ENCODE measurements at places on chromosomes 13 and 19.

DNA sequence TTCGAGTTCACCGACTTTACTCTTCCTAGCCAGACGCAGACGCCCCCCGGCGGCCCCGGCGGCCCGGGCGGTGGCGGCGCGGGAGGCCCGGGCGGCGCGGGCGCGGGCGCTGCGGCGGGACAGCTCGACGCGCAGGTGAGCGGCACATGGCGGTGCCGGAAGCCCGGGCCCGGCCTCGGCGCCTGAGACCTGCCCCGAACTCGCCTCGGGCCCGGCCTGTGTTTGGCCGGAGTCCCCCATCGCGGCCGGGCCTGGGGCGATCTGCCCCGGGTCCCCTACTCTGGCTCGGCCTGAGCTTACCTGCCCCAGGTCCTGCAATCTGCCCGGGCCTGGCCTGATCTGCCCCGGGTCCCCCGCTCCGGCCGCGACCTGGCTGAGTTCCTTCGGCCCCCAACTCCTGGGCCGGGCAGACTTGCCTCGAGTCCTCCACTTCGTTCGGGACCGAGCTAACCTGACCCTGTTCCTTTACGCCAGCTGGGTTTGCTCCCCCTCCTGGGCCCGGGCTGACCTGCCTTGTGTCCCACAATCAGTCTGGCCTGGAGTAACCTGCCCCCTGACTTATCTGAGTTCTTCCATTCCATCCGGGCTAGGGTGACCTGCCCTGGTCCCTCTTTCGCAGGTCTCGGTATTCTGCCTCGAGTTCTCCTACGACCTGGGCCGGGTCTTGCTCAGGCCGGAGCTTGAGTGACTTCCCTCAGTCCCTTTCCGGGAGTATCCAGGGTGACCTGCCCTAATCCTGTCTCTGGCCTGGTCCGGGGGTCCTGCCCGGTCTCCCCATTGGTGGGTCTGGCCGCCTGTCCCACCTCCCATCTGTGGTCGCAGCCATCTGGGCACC lies 764 bp downstream of the UPF1 start:
- DNase-seq: no peak

DNA sequence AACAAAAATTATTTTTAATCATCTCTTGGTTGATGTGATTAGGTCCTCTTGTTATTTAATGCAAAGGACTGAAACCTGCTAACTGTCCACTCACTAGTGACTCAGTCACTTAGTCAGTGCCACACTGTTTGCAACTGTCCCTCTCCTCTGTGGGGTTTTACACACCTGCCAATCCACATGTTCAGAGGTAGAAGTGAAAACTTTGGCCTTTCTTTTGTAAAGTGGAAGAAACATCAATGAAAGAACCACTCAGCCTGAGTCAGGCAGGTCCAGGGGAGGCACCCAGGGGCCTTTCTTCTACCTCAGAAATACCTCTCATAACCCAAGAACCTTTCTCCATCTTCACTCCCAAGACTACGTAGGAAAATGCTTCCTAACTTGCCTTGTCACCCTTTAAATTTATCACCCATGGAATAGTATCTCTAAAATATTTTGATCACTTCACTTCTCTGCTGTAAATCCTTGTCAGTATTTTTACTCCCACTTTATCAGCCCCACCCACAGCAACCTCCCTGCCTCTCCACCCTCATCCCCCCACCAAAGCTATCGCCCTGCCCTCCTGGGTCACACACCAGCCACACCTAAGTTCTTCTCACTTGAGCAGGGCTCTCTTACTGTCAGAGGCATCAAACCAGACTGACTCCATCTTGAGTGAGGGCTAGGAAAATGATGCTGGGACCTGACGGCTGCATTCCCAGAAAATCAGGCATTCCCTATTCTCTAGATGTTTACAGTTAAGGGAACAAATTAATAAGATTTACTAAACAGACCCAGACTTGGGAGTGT lies 29.6 kb upstream of the EEF1AKMT1 start:
- DNase-seq: no peak

GRCh38 chr13:34546344-34547250 lies 395.5 kb upstream of the NBEA start:
- no peak for DNase-seq

- DNase-seq: no peak
These were observed 81.9 kb downstream of the FLT1 start for GRCh38 chr13:28412981-28413380.

GRCh38 chr19:8481616-8482015 lies 20.8 kb downstream of the PRAM1 start:
- no peak for DNase-seq

DNA sequence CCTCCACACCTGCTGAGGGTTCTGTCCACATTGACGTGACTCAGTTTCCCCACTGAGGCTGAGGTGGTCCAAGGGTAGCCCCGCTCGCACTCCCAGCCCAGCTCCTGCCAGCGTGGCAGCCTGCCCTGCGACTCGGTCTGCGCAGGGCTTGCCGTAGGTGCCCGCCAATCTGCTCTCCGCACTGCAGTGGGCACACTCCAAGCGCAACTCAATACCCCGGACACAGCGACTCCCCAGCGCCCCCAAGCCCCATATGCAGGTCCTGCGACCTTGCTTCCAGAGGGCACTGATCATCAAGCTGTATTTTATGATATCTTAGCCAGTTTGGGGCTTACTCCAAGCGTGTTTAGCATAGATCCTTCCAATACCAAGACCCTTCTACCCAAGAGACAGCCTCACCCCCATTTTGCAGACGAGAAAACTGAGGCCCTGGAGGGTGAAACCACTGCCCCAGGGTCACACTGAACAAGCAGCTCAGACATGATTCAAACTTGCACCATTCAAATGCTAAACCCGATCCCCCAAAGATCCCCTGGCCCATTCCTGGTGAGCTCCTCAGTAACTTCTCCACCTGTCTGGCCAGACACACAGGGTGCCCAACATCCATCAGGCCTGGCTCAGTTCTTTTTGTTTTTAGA lies 13.5 kb downstream of the PTPRS start:
- no peak for DNase-seq

- no peak for DNase-seq
These were observed 24.3 kb downstream of the PEPD start for GRCh38 chr19:33497131-33497777.

DNA sequence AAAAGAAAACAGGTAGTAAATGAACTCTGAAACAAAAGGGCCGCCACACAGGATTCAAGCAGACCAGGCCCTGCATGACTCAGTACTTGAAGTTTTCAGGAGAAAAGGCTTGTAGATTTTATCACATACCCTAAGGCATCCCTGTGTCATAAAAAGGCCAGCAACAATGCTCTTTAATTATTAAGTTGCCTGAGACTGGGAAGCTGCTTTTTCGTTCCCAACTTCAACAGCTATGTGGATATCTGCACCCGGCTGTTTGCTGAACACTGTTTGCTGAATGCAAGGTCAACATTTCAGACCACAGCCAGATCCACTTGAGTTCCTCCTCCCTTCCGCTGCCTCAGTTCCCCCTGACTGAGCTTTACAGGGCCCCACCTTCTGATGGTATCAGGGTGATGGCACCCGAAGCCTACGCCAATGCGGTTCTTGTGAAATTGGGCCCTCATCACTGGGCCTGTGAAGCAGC lies 6.1 kb upstream of the ECH1 start:
- DNase-seq: no peak
